Renal cortex interstitium (tissue), 15 donors: ENCODE measurements at places on chromosomes 7 and 10. TPM values are rescaled to one million over a fixed set of nuclear protein-coding genes. Genes with fewer than 3 reads are reported as not detected.

Gene NRBF2
- polyA plus RNA-seq = 23.4 TPM

DNA sequence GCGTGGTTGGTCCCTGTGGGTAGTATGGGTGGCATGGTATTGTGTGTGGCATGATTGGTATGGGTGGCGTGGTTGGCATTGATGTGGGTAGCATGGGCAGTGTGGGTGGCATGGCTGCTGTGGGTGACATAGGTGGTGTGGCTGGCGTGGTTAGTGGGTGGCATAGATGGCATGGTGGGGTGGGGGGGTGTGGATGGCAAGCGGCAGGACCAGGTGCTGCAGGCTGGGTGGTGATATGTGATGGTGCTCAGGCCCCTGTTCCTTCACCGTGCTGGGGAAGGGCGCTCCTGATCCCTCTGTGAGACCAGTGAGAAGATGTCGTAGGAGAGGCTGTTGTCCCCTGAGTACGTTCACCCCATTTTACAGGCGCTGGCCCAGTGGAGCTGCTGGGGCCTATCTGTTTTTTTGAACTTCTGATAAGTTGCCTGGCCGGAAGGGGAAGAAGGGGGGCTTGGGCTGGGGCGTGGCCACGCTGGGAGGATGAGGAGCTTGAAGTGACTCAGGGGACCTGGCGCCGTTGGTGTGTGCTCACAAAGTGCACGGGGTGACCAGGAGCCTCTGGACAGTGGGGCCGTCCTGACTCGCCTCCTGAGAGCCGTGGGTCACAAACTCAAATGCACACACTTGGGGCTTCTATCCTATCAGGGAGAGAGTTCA is 17.5 kb downstream of the INPP5A start:
- no peak for DNase-seq

DNA sequence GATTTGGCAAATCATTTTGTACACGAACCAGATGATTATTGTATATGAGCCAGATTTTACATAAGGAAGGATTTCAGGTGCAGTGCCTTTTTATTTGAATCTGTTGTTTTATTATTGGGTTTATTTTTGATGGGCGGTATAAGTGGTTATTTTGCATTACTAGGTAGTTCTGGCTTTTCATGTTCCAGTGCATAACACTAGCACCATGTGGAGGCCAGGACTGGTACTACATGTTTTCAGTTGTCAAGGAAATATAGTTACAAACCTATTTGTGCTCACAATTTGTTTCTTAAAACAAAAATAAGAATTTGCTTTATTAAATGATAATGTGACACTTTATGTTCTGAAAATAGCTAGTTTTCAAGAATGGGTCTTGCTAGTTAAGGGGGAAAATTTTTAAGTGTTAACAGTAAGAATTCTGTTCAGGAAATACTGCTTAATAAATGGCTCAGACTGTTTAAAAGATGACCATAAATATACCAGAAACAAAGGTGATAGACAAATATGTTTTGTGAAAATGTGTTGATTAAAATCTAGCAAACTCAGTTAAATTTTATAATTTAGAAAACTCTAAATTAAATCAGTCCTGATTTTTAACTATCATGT is 7.1 kb upstream of the SEMA3E start:
- peak; percentile 11 for DNase-seq

DNA sequence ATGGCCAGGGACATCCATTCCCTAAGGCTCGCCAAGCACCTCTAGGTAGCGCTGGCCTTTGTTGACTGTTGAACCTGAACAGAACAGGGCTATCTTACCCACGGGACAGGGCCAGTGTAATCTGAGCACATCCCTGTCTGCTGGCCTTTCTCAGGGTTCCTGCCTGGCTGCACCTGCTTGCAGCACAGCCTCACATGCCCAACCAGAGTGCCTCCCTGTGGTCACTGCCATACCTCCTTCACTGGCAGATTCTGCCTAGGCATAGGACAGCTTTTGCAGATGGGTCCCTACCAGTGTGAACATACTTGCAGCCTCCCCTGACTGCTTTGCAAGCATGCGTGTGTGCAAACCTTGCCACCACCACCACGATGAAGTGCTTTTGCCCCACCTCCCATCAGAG is 15.8 kb upstream of the LIPN start:
- DNase-seq = no peak

DNA sequence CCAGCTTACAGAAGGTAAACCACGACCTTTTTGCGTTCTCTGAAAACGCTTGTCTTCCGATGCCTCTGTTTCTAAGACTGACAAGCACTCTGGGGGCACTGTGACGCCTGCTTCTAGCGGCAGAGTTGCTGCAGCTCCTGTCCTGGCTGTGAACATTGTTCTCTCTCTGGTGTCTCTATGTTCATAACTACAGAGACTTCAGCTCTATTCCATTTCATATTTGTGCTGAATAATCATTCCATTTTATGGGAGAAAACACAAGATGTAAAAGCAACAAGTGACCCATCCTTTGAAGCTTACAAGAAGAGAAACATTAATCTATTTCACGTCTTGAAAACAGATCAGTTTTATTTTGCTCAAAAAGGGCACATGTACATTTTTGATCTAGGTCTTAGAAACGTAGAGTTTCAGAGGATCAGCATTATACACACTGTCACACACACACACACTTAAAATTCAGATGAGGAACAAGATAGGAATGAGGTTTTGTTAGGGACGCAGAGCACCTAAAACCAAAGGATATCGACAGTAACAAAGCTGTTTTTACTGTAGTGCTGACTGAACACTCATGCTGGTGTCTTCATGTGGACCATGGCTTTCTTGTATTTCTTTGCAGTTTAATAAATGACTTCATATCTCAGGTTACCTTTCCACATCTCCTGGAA is 3.0 kb downstream of the IKZF1 start:
- no peak for DNase-seq

DNA sequence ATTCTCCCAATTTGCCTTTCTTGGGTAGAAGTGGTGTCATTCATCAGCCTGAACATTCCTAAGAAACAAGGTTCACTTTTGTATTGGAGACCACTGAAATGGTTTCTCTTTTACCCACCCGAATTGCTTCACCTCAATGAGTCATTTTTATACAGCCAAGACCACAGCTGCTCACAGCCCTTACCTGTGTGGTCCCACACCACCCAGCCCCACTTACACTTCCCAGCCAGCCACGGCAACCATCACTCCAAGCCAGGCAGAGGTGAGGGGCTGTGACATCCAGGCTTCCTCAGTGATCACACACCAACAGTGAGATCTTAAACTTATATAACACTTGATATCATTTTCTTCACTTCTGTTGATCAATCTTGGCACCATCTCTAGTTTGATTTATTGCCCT is 20.7 kb downstream of the OR13A1 start:
- DNase-seq = no peak

- DNase-seq = no peak
Measured at GRCh38 chr7:66110856-66111255, 3.8 kb upstream of the CRCP start.

DNA sequence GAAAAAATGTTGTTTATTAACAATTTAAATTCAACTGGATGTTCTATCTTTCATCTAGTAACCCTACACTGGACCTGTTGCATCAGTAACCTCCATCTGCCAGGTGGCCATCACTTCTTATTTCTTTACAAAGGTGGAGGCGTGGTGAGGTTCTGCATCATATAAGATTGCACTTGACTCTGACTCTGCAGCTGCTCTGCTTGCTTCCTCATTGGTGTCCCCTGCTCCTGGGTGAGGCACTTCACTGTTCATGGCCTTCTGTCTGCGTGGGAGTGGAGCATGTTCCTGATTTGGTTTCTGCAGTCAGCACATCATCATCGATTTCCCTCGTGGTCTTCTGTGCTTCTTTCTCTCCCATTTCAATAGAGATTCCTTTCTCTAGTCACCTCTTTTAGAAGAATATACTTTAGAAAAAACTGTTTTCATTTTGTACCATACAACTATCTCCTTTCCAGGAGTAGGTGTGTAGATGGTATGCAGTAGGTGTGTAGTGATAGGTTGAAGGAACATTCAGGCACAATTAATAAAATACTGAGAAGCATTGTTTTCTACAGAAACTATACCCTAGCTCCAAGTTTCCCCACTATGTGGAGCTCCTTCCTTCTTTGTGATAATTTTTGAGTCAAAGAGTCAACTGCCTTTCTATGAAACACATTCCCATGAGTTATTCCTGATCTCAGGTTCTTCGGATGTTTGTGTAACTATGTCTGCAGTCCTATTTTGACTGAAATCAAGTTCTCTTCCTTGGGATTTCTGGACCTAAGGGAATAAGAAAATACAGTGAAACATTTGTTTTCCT is 231.7 kb upstream of the CNTNAP2 start:
- DNase-seq = no peak

- no peak for DNase-seq
Measured at GRCh38 chr7:91079487-91079886, 184.7 kb upstream of the FZD1 start.

- DNase-seq = no peak
Measured at GRCh38 chr10:27464993-27465392, 39.1 kb upstream of the RAB18 start.

DNA sequence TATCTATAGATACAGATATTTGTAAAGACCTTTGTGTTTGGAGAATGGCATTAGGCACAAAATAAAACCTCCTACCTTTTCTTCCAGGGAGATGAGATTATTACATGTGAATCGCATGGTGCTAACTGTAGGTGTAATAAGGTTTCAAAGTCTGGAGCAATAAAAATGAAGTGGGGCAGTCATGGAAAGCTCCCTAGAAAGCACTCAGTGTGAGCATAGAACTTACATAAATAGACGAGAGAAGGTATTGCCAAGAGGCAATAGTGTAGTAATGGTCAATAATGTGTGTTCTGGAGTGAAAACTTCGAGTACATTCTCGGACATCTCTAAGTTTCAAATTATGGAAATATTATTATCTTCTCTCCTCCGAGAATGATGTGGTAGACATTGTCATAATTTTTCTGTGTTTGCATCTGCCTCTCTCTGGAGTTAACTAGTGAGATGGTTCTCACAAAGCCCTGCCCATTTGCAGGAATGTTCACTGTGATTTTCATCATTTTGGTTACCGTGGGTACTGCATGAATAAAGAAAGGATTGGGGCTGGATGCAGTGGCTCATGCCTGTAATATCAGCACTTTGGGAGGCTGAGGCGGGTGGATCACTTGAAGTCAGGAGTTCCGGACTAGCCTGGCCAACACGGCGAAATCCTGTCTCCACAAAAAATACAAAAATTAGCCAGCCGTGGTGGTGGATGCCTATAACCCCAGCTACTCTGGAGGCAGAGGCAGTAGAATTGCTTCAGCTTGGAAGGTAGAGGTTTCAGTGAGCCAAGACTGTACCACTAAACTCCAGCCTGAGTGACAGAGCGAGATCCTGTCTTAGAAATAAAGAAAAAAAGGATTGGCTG is 10.6 kb downstream of the VIM start:
- DNase-seq = no peak

- DNase-seq = no peak
Measured at GRCh38 chr10:17905491-17905890, 46.2 kb upstream of the SLC39A12 start.

DNA sequence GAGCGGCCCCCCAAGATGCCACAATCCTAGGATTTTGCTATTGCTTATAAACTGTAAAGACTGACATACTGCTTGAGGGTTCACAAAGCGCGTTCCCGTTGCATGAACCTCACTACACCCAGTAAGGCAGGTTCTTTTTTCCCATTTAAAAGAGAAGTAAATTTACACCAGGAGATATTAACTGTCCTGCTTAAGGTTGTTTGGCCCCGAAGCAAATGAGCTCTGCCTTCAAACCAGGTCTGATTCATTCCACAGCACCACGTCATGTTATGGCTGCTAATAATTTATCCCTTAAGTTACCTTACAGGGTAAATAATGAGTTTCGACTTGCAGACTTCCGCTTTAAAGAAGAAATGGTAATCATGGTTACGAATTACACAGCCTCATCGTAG is 559 bp upstream of the FKBP14 start:
- peak; percentile 39 for DNase-seq

DNA sequence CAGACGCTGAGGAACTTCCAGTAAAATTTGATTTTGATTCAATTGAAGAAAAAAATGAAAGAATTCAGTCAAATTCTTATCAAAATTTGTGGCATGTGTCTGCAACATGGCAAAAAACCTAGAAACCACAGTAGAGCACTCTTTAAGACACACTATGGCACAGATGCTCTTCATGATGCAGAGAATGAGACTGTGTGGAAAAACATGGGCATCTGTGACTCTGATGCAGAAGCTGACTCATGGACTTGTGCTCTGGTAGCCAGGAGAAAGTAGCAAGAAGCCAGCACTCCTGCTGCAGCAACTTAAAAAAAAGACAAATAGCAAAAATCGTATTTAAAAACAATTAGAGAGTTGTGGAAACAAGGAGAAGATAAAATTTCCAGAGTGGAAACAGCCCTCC is 8.9 kb upstream of the KCNK18 start:
- no peak for DNase-seq

- DNase-seq = no peak
Measured at GRCh38 chr7:157569967-157570366, 233.2 kb downstream of the DNAJB6 start.

- DNase-seq = no peak
Measured at GRCh38 chr10:103736044-103736443, 119.3 kb downstream of the SH3PXD2A start.

DNA sequence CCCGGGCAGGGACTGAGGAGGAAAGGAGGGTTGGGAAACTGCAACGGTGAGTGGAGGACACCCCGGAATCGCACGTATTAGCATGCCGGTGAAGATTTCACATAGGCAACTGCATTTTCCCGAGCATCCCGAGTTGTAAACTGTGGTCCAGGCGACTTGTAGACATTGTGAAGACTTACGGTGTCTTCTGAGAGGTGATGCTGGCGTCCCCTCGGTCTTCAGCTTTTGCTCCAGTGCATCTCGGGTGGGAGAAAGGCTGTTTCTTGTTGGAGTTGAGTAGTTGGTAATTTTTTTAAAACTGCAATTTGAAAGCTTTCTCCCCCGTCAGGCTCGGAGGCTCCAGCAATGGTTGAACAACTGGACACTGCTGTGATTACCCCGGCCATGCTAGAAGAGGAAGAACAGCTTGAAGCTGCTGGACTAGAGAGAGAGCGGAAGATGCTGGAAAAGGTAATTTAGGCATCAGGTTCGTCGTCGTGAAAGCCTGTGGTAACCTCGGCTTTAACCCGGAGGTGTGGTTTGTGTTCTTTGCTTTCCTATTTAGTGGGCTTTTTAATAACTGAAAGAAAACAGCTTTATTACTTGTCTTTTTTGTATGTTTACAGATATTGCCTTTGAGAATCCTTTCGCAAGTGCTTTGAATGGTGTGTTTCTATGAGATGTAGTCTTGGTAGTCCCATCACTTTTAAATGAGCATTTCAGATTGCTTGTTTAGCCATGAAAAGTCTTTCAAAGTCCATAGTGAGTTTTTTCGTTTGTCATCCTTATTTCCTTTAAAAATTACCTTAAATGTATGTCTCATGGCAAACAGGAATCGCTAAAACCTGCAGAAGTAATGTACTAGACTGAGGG is 687 bp downstream of the HELLS start:
- no peak for DNase-seq

- DNase-seq = no peak
Measured at GRCh38 chr10:35119378-35119777, 7.3 kb upstream of the CREM start.

DNA sequence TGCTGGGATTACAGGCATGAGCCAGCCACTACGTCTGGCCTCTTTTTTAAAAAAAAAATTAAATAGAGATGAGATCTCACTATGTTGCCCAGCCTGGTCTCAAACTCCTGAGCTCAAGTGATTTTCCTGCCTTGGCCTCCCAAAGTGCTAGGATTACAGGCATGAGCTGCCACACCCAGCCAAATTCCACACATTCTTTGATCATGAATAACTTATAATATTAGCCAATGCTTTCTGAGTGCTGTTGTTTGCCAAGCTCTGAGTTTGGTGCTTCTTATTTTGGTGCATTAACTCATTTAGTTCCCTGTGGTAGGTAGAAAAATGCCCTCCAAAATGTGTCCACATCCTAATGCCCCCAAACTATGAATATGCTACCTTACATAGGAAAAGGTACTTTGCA is 47.2 kb upstream of the MKI67 start:
- DNase-seq = no peak

Gene MRPS33
- 78.6 TPM for polyA plus RNA-seq
